NCI-H460 (cell line): ENCODE measurements at places on chromosomes 12 and 14. TPM values are rescaled to one million over a fixed set of nuclear protein-coding genes. Genes with fewer than 3 reads are reported as not detected.

Gene IL22
- total RNA-seq = not detected in 2 replicates

Gene TAS2R7
- total RNA-seq = not detected in 2 replicates

Gene SLC7A8
- 1.0 and 1.1 TPM in 2 replicates for total RNA-seq

Gene RBM25
- 30.0 and 35.0 TPM in 2 replicates for total RNA-seq

Gene TAS2R19
- 1.8 and 1.9 TPM in 2 replicates for total RNA-seq

Gene DIO3
- total RNA-seq = not detected in 2 replicates

Gene VRTN
- not detected in 2 replicates for total RNA-seq

Gene SYNJ2BP
- total RNA-seq = 16.8 and 21.0 TPM in 2 replicates

Gene HHIPL1
- 0.84 and 1.0 TPM in 2 replicates for total RNA-seq

Gene GLIPR1L2
- total RNA-seq = 0.17 and 0.42 TPM in 2 replicates

Gene C3AR1
- not detected in 2 replicates for total RNA-seq

Gene TPH2
- total RNA-seq = not detected in 2 replicates

Gene BRAP
- total RNA-seq = 11.8 and 14.3 TPM in 2 replicates

Gene BEGAIN
- total RNA-seq = 37.8 and 40.0 TPM in 2 replicates

Gene NOVA1
- total RNA-seq = 4.2 and 5.0 TPM in 2 replicates

Gene NTS
- 0.40 and 0.50 TPM in 2 replicates for total RNA-seq

Gene AKAP3
- total RNA-seq = 0.72 and 1.4 TPM in 2 replicates

Gene CD163L1
- 5.9 and 7.3 TPM in 2 replicates for total RNA-seq

Gene PELI2
- total RNA-seq = 43.7 and 44.6 TPM in 2 replicates

Gene NUAK1
- total RNA-seq = 13.4 and 19.5 TPM in 2 replicates

Gene GARIN6
- not detected in 2 replicates for total RNA-seq

Gene TAS2R31
- 1.7 and 2.7 TPM in 2 replicates for total RNA-seq

Gene LRP1
- total RNA-seq = 3.1 and 5.5 TPM in 2 replicates

Gene APAF1
- 12.0 and 14.0 TPM in 2 replicates for total RNA-seq

Gene LRRC10
- not detected in 2 replicates for total RNA-seq

Gene SLC6A12
- total RNA-seq = not detected in 2 replicates

Gene PLEKHD1
- not detected in 2 replicates for total RNA-seq

Gene PPTC7
- total RNA-seq = 12.7 and 13.6 TPM in 2 replicates

Gene CCDC177
- total RNA-seq = not detected in 2 replicates
